Effector CD4-positive, alpha-beta T cell (primary cell): ENCODE measurements at places on chromosomes 4 and X.

DNA sequence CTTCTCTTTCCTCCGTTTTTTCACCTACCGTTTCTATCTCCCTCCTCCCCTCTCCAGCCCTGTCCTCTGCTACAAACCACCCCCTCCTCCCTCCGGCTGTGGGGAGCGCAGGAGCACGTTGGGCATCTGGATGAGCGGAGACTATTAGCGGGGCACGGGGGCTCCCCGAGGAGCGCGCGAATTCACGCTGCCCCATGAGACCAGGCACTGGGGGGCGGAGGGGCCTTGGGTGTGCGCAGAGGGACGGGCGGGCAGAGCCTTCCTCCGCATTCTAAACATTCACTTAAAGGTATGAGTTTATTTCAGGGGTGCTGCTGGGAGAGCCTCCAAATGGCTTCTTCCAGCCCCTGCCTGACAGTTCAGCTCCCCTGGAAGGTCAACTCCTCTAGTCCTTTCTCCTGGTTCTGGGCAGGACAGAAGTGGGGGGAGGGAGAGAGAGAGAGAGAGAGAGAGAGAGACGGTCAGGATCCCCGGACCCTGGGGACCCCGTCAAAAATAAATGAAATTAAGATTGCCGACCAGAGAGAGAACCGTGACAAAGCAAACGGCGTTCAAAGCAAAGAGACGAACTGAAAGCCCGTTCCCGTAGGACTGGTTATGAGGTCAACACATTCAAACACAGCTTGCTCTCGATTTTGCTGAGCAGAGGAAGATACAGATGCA is 5.0 kb downstream of the SHOX start:
- no peak for DNase-seq

GRCh38 chr4:152220201-152220666 is 315.7 kb downstream of the FBXW7 start:
- no peak for DNase-seq

GRCh38 chr4:170818786-170819185 is 729.0 kb upstream of the AADAT start:
- no peak for DNase-seq

GRCh38 chr4:21744046-21744445 is 204.5 kb downstream of the KCNIP4 start:
- no peak for DNase-seq

GRCh38 chr4:56320293-56320692 is 67.0 kb downstream of the AASDH start:
- no peak for DNase-seq

- no peak for DNase-seq
Measured at GRCh38 chr4:80540785-80541469, 205.4 kb downstream of the CFAP299 start.

GRCh38 chr4:56671860-56672259 is 9.2 kb downstream of the HOPX start:
- DNase-seq, result no peak

DNA sequence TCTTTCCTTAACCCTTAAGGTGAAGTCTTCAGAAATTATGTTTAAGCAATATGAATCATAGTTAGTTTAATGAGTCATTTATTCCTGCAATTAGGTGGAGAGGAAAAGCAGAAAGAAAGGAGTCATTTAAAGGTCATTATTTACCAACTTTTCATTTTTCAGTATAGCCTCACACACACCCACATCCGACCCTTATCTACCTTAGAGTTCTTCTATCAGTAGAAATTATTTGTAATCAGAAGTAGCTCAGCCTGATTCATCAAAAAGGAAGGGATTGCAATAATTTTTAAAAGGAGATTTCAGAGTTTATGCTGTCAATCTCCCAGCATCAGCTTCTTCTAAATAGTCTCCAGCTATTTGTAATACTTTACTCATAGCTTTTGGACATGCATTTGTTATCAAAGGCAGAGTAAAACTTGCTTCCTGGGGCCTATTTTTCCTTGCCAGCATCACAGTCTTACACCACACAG is 5.9 kb downstream of the ANXA10 start:
- DNase-seq, result no peak

- DNase-seq, result no peak
Measured at GRCh38 chr4:173543266-173543665, 13.2 kb upstream of the HAND2 start.

DNA sequence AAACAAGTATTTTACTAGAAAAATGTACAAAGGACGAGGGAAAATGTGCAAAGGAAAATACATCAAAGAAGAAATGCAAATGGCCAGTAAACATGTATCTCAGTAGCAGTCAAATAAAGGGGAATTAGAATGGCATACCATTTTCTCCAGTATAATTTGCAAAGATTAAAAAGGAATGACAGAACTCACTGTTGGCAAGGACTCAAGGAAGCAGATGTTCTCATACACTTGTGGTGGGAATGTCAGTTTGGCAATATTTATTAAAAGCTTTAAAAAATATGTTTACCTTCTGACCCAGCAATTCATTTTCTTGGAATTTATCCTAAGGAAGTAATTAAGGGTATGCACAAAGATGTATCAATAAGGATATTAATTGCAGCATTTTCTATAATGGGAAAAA is 7.6 kb downstream of the CLCN5 start:
- DNase-seq, result no peak

- no peak for DNase-seq
Measured at GRCh38 chr4:103786014-103786413, 66.2 kb upstream of the TACR3 start.
